ENCODE measurements at places on chromosomes 5 and 9. TPM values are rescaled to one million over a fixed set of nuclear protein-coding genes. Genes with fewer than 3 reads are reported as not detected.

DNA sequence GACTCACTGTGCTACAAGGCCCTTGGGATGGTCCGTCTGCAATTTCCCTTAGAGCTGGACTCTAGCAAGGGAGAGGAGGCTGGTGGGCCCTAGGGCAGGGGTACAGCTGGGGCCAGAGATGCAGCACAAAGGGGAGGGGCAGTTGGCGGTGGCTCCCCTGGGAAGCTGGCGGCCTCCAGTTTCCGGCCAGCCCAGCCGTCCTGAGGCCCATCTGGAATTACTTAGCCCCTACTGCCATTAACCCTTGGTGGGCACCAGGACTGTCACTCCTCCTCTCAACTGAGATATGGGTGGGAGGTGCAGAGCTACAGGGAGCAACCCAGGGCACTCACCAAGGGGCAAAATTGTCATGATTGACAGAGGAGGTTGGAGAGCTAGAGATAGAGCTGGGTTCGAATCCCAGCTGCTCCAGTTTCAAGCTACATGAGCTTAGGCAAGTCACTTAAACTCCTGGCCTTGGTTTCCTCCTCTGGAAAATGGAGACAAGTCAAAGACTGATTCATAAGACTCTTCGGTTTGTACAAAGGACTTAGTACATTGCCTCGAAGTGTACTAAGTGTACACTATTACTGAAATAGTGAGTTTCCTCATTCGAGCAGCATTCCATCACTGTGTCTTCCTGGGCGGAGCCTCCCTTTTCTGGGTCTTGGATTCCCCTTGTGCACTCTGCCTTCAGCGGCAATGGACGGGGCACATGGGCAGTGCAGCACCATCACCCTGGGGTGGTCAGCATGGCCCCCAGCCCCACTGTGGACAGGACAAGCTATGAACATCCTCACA lies 2.7 kb upstream of the PDGFRB start:
- no peak overlapping the region for H3K27ac ChIP-seq
- H3K36me3 ChIP-seq = no peaks in the 10 kb centered on the region
- DNase-seq = no peak

GRCh38 chr5:181111010-181111409 lies 20.0 kb downstream of the OR2V1 start:
- no peak overlapping the region for H3K4me3 ChIP-seq
- H3K27ac ChIP-seq = no peak overlapping the region
- peaks cover 90% of the 10 kb centered on the region for H3K27me3 ChIP-seq
- no peak for DNase-seq

- H3K27ac ChIP-seq = no peak overlapping the region
- no peaks in the 10 kb centered on the region for H3K27me3 ChIP-seq
- no peaks in the 10 kb centered on the region for H3K36me3 ChIP-seq
- DNase-seq = no peak
Measured at GRCh38 chr5:132266031-132266835, 8.7 kb downstream of the PDLIM4 start.

DNA sequence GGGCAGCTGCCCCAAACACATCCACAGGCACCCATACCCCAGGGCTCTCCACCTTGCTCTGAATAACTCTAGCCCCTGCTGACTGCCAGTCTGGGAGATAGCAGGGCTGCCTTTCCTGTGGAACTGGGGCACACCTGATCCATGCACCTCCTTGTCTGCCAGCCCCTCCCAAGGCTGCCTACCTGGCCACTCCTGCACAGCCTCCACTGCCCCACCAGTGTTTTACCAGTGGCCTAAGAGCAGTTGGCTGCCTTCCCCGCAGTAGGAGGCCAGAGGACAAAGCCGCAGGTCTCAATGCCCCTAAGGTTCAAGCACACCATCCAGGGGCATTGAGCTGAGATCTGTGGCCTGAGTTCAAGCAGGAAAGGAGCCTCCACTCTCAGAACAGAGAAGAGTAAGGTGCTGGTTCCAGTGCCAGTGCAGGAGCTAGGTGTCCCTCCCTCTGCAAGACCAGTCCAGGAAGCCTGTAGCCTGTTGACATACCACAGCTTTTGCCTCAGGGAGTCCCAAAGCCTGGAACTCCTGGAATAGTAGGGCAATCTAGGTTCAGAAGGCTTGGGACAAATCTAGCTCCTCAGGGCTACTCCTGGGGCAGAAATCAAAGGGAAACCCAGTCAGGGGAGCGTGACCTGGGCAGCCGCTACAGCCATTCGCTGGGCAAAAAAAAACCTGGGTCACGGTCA lies 514.5 kb upstream of the PTGER4 start:
- no peak overlapping the region for H3K4me3 ChIP-seq
- no peaks in the 10 kb centered on the region for H3K4me1 ChIP-seq
- DNase-seq = no peak
- H3K27ac ChIP-seq = no peak overlapping the region
- no peaks in the 10 kb centered on the region for H3K36me3 ChIP-seq

DNA sequence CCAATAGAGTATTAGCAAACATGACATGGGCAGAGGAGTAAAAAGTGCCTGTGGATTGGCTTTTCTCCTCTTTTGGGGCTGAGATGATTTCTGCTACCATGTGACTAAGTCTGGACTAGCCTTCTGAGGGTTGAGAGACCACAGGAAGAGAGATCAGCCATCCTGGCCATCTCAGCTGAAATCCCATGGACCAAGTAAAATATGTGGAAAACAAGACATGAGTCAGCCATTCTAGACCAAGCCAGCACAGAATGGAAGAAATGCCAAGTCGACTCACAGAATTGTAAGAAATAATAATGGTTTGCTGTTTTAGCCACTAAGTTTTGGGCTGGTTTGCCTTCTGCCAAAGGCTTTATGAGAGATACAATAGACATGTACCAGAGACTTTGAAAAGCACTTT lies 377.8 kb downstream of the CHSY3 start:
- no peaks in the 10 kb centered on the region for H3K4me1 ChIP-seq
- H3K27ac ChIP-seq = no peak overlapping the region
- DNase-seq = no peak
- no peak overlapping the region for H3K4me3 ChIP-seq
- no peaks in the 10 kb centered on the region for H3K36me3 ChIP-seq

DNA sequence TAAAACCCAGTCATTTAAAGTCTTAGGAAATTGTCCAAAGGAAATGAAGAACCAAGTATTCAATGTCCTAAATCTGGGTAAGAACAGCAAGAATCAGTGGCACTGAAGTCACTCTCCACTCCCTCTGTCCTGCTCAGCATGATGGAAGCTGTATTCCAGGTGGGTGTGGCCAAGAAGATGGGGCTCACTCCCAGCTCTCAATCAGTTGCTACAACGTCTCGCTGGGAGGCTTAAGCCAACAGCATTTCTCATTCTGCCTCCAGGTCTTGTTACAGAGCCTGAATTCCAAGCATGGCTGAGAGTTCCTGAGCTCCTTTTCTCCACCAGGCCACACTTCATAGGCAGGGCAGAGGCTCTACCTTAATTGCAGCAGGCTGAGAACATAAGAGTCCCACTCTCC lies 41.2 kb upstream of the TRIO start:
- H3K4me3 ChIP-seq = no peak overlapping the region
- H3K27me3 ChIP-seq = no peaks in the 10 kb centered on the region
- H3K27ac ChIP-seq = peak overlapping the region; percentile 75
- peak; percentile 76 for DNase-seq

GRCh38 chr9:137457406-137458193 lies 1.5 kb downstream of the NSMF start:
- H3K36me3 ChIP-seq = no peaks in the 10 kb centered on the region
- H3K4me1 ChIP-seq = peaks cover 24% of the 10 kb centered on the region
- peak overlapping the region; percentile 86 for H3K4me3 ChIP-seq
- H3K27ac ChIP-seq = no peak overlapping the region

- H3K4me3 ChIP-seq = no peak overlapping the region
- DNase-seq = no peak
- peaks cover 10% of the 10 kb centered on the region for H3K4me1 ChIP-seq
Measured at GRCh38 chr5:113054899-113055298, 78.3 kb downstream of the DCP2 start.

- no peaks in the 10 kb centered on the region for H3K27me3 ChIP-seq
- no peak overlapping the region for H3K4me3 ChIP-seq
- no peak for DNase-seq
- H3K4me1 ChIP-seq = no peaks in the 10 kb centered on the region
- no peak overlapping the region for H3K27ac ChIP-seq
Measured at GRCh38 chr5:9889511-9889910, 259.4 kb upstream of the TAS2R1 start.

GRCh38 chr5:134503088-134503936 lies 22.2 kb upstream of the JADE2 start:
- no peak for DNase-seq
- no peak overlapping the region for H3K27ac ChIP-seq
- no peaks in the 10 kb centered on the region for H3K4me1 ChIP-seq
- H3K27me3 ChIP-seq = no peaks in the 10 kb centered on the region
- H3K36me3 ChIP-seq = no peaks in the 10 kb centered on the region

DNA sequence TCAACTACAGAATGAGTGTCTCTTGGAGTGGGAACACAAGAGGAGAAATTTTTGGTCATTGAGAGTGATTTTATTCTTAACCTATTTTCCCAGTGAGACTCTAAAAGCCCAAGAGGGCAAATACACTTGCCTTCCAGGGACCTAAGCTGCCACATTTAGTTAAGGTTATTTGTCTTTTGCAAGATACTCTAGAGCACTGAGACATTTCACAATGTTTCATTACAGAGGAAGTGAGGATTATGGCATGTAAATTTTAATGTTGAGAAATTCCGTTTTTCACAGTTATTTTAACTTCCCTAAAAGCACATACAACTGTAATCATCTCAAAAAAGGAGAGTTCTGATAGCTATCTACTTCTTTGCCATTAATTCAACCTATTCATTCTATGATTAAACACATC lies 38.7 kb upstream of the RAB3C start:
- H3K4me1 ChIP-seq = no peaks in the 10 kb centered on the region
- no peak overlapping the region for H3K4me3 ChIP-seq
- no peaks in the 10 kb centered on the region for H3K27me3 ChIP-seq

The ZFP37 gene
- total RNA-seq = 14.1 TPM

The AJM1 gene
- not detected for total RNA-seq

The IFNK gene
- total RNA-seq = not detected

Data from neural progenitor cell (in vitro differentiated cells).